ENCODE measurements at places on chromosomes 6 and 20. TPM values are rescaled to one million over a fixed set of nuclear protein-coding genes. Genes with fewer than 3 reads are reported as not detected.

SLC12A5 gene
- total RNA-seq: not detected

TRIM31 gene
- not detected for total RNA-seq

STX11 gene
- total RNA-seq: 2.9 TPM

UNC93A gene
- total RNA-seq: 0.97 TPM

ABHD16B gene
- not detected for total RNA-seq

SALL4 gene
- total RNA-seq: not detected

CYB5R4 gene
- total RNA-seq: 9.3 TPM

MED20 gene
- total RNA-seq: 18.0 TPM

CAGE1 gene
- total RNA-seq: not detected

MUC21 gene
- not detected for total RNA-seq

LST1 gene
- total RNA-seq: 3.2 TPM

C6orf62 gene
- 78.8 TPM for total RNA-seq

CENPQ gene
- 1.5 TPM for total RNA-seq

C6orf52 gene
- total RNA-seq: 79.7 TPM

ZNF322 gene
- 67.1 TPM for total RNA-seq

PPP1R16B gene
- 7.6 TPM for total RNA-seq

DACT2 gene
- 2.8 TPM for total RNA-seq

CST2 gene
- not detected for total RNA-seq

Measured in uterus (tissue), 4 donors.